ENCODE measurements at places on chromosomes 4 and X.
A peak's percentile ranks its signal among the peaks of the same experiment; 100 is the strongest.

GRCh38 chrX:79110731-79111130 is 33.8 kb upstream of the GPR174 start:
- DNase-seq = no peak

GRCh38 chr4:2071252-2071911 is 12.3 kb downstream of the NAT8L start:
- DNase-seq = no peak

DNA sequence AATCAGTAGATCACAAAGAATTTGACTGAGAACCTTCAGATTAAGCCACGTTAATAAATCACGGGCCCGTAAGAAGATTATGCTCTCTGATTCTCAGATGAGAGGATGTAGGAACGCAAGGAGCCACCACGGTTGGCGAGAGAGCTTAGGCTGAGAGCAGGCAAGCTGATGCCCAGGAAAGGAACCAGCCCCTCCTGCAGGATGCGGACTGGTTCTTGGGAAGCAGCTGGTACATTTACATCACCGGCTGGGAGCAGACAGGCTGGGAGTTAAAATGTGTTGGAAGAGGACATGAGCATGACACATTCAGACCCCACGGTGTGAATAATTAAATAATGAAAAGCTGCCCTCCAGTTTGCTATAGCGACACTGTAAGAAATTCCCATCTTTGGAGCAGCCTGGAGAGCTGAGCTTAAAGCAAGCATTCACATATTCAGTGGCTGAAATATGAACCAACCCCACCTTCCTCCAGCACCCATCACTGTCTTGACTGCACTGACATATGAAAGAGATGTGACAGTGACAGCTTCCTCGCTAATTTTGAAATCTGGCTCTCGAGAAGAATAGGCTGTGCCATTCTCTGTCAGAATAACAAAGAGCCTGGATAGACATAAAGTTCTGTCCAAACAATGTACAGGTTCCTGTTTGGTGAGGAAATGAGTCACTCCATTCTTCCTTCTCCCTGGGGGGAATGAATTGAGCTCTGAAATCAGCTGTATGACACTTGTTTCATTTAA is 33.1 kb downstream of the LNX1 start:
- no peak for DNase-seq

GRCh38 chrX:137547291-137547690 is 18.6 kb upstream of the ZIC3 start:
- no peak for DNase-seq

GRCh38 chr4:175326796-175327195 is 408.6 kb downstream of the ADAM29 start:
- no peak for DNase-seq

DNA sequence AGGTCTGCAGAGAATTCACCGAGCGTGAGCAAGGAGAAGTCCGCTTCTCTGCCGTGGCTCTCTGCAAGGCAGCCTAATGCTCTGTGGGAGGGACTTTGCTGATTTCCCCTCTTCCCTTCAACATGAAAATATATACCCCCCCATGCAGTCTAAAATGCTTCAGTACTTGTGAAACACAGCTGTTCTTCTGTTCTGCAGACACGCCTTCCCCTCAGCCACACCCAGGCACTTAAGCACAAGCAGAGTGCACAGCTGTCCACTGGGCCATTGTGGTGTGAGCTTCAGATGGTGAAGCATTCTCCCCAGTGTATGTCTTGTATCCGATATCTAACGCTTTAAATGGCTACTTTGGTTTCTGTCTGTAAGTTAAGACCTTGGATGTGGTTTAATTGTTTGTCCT is 11.3 kb downstream of the UCHL1 start:
- no peak for DNase-seq

DNA sequence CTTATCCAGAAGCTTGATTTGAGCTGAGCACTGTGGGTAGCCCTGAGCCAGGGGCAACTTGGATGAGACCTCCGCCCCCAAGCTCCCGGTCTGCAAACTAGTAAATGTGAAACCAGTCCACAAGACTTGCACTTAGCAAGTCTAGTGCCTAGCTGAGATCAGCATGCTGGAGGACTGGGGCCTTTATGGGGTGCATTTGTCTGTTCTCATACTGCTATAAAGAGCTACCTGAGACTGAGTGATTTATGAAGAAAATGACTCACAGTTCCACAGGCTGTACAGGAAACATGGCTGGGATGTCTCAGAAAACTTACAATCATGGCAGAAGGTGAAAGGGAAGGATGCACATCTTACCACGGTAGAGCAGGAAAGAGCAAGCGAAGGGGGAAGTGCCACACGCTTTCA is 42.1 kb upstream of the HOPX start:
- peak; percentile 31 for DNase-seq

GRCh38 chrX:124231451-124231759 is 101.1 kb upstream of the TEX13D start:
- no peak for DNase-seq

DNA sequence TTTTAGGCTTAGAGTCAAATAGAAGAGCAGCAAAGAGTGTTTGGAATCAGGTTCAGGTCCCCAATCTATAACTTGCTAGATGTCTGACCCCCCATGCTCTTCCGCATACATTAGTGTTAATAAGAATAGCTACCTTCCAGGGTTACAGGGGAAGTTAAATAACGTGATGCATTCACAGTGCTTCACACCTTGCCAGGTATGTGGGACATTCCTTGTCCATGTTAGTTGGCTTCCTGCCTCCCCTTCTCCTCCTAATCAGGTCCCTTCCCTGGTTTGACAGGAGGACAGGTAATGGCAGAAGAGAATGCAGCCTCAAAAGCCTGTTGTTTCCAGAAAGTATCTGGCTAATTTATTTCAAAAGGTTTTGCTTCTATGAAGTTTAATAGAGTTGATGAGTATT is 248.7 kb downstream of the MID1IP1 start:
- no peak for DNase-seq

DNA sequence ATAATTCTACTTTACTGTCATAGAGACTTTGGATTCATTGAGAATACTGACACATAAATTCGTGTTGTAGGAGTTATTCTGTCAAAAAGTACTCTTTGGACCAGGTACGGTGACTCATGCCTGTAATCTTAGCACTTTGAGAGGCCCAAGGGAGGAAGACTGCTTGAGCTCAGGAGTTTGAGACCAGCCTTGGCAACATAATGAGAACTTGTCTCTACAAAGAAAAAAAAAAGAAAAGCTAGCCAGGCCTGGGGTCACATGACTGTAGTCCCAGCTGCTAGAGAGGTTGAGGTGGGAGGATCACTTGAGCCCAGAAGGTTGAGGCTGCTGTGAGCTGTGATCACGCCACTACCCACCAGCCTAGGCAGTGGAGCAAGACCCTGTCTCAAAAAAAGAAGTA is 54.9 kb downstream of the WDR19 start:
- no peak for DNase-seq

DNA sequence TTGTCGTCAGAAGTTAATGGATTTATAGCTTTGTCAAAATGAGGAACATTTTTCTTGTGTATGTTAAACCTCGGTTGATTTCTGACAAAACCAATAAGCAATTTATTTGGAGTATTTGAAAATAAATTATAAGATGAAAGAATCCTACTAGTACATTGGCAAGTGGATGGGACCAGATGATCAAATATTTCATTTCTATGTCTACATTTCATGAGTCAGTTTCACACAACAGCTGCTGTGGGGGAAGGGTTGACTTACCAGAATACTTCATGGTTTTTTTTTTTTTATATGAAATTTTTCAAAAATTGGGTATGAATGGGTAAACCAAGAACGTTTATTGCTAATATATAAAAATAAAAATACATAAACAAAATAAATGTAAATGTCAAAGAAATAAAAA is 39.4 kb downstream of the RAPGEF2 start:
- DNase-seq = no peak

- DNase-seq = no peak
These were observed 226.8 kb downstream of the STIM2 start for GRCh38 chr4:27087306-27088045.

DNA sequence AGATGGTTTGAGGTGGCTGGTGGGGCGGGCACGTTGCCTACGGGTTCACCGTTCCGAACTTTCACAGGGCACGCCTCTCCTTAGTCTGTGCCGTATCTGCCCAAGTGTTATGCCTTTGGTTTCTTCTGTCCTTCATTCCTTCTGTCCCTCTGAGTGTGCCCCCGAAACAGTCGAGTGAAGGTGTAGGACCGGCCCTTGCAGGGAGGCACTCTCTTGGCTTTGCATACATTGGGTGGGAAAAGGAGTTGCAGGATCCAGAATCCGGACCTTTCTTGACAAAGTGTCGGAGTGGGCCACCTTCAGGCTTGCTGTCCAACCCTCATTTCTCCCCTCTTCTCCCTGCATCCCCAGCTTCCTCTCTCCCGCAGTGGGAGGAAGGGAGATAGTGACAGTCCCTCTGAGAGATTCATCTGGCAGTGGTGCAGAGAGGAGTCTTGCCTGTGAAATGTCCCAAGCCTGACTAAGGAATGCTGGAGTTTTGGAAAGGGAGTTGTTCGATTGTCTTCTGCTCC is 569 bp downstream of the ARFIP1 start:
- DNase-seq = no peak

DNA sequence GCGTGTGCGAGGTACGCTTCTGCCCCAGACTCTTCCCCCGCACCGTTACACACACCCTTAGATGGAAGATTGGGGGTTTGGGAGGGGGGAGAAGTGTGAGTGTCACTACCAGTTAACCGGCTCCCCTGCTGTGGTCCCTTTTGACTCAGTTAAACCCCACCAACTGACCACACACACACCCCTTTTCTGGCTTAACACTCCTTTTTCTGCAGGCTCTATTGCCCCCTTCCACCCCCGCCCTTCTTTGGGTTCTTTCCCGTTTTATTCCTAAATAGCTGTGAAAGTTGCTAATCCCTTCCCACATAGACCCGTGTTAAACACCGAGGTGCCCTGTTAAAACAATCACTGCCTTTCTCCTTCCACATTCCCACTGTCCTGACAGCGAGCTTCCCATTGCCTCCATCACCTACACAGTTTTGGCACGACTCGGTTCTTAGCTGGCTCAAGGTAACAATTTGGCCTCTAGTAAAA is 3.7 kb upstream of the NR3C2 start:
- DNase-seq = no peak

DNA sequence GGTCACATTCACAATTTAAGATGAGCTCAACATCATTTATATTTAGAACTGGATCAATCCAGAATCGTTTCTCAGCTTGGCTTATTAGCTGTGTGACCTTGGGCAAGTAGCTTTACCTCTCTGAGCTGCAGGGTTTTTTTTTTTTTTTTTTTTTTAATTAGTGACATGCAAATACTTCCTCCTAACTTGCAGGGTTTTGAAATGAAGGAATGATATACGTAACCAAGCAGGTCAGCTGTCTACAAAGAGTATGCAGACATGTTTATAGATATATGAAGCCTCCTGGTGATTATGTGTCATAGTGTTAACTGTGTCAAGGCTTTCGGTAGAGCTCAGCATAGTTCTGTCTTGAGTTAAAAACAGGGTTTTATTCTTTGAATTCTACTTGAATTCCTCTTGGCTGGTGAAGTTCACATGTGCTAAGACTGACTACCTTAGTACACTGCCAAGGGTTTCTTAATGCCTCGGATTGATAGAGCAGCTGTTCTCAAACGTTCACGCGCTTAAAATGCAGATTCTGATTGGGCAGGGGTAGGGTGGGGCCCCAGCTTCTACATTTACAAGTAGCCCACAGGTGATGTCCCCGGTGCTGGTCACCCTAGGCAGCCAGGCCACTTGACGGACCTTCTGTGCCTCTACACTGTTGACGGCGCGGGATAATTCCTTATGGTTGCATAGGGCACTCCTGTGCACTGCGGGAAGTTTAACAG is 654 bp upstream of the STS start:
- no peak for DNase-seq

DNA sequence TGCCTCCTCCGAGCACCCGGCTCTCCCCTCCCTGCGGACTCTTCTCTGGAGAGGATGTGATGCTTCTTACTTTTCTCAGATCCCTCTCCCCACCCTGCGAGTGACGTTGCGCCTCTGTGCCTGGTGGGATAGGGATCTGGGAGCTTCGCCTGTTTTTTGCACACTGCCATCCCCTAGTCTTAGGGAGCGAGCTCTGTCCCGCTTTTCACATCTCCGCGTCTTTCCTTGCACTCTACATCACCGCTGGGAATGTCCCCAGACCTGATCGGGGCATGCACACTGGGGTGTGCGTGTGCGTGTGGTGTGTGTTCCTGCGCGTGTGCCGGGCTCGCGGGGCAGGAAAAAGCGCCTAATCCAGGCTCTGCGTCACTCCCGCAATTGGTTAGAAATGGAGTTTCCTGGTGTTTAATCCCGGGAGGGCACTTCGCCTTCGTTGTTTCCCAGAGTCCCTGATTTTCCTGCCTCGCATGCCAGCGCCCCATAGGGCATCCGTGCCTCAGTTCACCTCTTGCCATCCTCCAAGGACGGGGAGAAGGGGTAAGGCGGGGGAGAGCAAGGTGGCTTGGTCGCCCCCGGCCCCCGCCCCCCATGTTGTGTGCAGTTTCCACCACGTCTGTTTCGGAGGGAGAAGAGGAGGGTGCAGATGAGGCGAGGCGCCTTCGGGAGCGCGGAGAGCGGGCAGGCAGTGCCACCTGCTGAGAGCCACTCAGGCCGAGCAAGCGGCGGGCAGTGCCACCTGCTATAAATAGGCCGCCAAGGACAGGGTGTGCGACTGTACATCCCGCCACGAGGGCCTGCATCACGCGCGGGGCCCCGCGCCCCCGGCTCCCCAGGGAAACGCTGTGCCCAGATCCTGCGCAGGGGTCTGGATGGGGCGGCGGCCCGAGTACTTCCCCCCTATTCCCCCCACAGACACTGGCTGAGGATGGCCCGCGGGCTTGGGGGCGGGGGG is 759 bp upstream of the TBC1D1 start:
- DNase-seq = no peak

GRCh38 chr4:85610450-85610849 is 135.5 kb downstream of the ARHGAP24 start:
- DNase-seq = no peak

DNA sequence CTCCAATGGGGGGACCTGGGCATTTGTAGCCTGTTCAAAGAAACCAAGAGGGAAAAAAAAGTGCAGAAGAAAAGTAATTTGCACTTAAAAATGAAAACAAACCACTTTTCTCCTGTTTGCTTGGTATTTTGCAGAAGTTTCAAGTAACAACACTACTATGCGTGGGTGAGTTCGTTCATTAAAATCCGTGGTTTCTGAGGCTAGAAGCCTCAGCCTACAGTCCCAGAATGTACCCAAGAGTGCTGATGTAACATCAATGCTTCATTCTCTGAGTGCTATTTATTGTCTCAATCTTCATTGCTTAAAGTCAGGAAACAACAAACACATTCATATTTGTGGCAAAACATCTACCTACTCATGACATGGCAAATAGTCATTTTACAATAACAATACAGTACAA is 29.2 kb downstream of the LGI2 start:
- no peak for DNase-seq

DNA sequence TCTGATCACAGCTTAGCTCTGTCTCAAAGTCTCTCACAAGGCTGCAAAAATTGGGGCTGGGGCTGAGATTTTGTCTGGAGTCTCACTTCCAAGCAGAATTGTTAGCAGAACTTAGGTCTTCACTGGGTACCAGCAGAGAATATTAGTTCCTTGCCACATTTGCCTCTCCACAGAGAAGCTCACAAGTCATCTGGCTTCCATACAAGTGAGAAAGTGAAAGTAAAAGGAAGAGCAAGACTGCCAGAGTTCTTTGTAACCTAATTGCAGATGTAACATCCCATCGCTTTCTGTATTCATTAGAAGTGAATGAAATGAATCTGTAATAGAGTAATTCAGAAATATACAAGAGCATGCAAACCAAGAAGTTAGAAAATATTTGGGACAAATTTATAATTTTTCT is 624.1 kb upstream of the GNPDA2 start:
- no peak for DNase-seq

- DNase-seq = no peak
These were observed 24.7 kb downstream of the TECRL start for GRCh38 chr4:64384237-64385203.

GRCh38 chrX:118528071-118528737 is 32.6 kb downstream of the DOCK11 start:
- no peak for DNase-seq
